Naive thymus-derived CD4-positive, alpha-beta T cell (primary cell): ENCODE measurements at places on chromosomes 4 and X. TPM values are rescaled to one million over a fixed set of nuclear protein-coding genes. Genes with fewer than 3 reads are reported as not detected.

GRCh38 chrX:101397779-101398178 lies 7.0 kb downstream of the RPL36A start:
- H3K27ac ChIP-seq = no peak overlapping the region
- no peak for DNase-seq
- H3K36me3 ChIP-seq = no peaks in the 10 kb centered on the region
- H3K4me3 ChIP-seq = no peak overlapping the region
- no peaks in the 10 kb centered on the region for H3K4me1 ChIP-seq
- H3K27me3 ChIP-seq = no peaks in the 10 kb centered on the region

DNA sequence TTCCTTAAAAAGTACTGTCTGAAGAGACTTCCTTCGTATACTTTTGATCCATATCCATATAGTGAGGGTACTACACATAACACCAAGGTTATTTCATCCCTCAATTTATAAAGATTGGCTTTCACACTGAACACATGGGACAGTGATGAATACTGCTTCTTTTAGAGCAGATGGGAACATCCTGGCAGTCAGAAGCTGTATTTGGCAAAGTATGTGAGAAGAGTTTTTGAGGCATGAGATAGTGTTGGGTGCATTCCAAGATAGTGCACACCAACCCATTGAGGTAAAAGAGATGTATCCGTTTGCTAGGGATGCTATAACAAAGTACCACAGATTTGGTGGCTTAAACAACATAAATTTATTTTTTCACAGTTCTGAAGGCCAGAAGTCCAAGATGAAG lies 141.1 kb downstream of the MOSPD2 start:
- H3K36me3 ChIP-seq = no peaks in the 10 kb centered on the region
- no peaks in the 10 kb centered on the region for H3K4me1 ChIP-seq
- no peak for DNase-seq
- no peaks in the 10 kb centered on the region for H3K27me3 ChIP-seq
- H3K27ac ChIP-seq = no peak overlapping the region

GRCh38 chr4:92303621-92304027 lies at the start of gene GRID2:
GRID2 (plus strand) TSS chr4:92303966.
- H3K36me3 ChIP-seq = no peaks in the 10 kb centered on the region
- no peak within 1 kb of the TSS for H3K4me3 ChIP-seq
- no peaks in the 10 kb centered on the region for H3K4me1 ChIP-seq
- no peak for DNase-seq
- H3K27me3 ChIP-seq = no peaks in the 10 kb centered on the region

- H3K36me3 ChIP-seq = no peaks in the 10 kb centered on the region
- no peaks in the 10 kb centered on the region for H3K27me3 ChIP-seq
- no peak overlapping the region for H3K27ac ChIP-seq
- DNase-seq = no peak
- no peaks in the 10 kb centered on the region for H3K4me1 ChIP-seq
- no peak overlapping the region for H3K4me3 ChIP-seq
Measured at GRCh38 chr4:32488690-32489089, 1768.5 kb downstream of the PCDH7 start.

DNA sequence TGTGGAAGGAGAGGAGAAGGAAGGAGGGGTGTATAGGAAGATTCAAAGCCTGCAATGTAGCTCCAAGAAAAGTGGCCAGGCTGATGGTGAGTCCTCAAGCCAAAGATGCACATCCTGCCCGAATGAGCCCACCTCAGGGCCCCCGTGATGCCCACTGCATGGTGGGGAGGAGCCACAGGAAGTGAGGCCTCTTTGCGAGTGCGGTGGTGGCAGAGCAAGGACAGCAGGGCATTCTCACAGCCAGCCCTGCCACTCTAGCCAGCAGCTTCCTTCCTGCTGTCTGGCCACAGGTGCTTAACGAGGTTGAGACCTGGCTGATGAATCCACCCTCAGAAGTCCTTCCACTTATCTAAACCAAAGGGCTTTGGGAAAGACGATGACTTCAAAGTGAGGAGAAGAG lies 55.8 kb downstream of the BCOR start:
- DNase-seq = no peak
- no peaks in the 10 kb centered on the region for H3K4me1 ChIP-seq
- H3K27ac ChIP-seq = no peak overlapping the region

GRCh38 chr4:56892691-56893090 lies 15.0 kb upstream of the REST start:
- no peak overlapping the region for H3K4me3 ChIP-seq
- no peaks in the 10 kb centered on the region for H3K36me3 ChIP-seq
- DNase-seq = no peak
- no peaks in the 10 kb centered on the region for H3K4me1 ChIP-seq

DNA sequence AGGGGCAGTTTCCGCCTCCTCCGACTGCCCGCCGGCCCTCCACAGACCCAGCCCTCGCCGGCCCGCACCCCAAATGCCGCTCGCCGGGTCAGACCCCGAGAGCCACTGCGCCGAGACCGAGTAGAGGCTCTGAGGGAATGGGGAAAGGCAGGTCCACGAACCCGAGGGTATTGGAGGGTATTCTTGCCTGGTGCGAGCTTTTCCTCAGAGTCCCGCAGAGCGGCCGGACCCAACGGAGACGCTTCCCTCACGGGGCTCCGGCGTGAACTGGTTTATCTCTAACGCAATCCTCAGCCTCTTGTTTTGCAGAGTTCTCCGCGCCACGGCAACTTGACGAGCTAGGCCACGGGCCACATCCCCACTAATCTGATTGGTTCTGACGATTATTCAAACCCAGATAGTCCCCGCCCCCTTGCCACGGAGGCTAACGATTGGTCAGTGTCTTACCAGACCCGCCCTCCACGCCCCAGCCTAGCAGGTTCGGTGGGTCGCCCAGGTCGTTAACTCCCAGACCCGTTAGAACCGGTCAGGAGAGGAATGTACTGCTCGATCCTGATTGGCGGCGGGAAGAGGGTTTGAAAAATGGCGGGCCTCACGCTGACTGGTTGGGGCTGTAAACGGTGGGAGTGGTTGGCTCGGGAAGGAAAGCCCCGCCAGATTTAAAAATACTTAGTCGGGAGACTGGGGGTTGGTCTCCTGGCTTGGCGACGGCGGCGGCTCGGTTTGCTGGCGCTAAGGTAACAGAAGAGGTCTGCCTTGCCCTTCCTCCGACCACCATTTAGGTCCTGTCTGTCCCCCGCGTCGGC lies at the start of gene HMGB2:
Gene HMGB2, minus strand, starts transcription at position 274 of the 806 bp plus-strand sequence. CDS start 709 bp downstream, outside the sequence.
- DNase-seq = peak; percentile 100
- peaks cover 18% of the 10 kb centered on the region for H3K4me1 ChIP-seq
- H3K27ac ChIP-seq = peak within 1 kb of the TSS; percentile 98

DNA sequence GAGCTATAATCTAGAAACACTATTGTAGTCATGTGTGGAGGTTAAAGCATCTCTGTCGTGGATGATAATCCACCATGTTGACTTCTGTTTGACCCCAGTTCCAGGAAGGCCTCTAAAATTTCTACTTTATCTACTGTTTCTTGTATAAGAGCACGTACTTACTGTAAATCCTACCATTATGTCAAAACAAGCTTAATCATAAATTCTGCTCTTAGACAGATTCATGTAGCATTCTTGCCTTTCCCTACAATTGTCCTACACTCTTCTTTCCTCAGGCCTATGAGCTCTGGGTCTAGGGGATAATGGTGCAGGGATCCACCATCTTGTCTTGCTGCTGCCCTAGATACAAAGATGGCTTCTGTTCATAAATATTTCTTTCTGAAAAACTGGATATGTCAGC lies 2594.3 kb downstream of the ARAP2 start:
- H3K27me3 ChIP-seq = no peaks in the 10 kb centered on the region
- H3K4me1 ChIP-seq = no peaks in the 10 kb centered on the region
- no peaks in the 10 kb centered on the region for H3K36me3 ChIP-seq
- DNase-seq = no peak
- no peak overlapping the region for H3K27ac ChIP-seq

DNA sequence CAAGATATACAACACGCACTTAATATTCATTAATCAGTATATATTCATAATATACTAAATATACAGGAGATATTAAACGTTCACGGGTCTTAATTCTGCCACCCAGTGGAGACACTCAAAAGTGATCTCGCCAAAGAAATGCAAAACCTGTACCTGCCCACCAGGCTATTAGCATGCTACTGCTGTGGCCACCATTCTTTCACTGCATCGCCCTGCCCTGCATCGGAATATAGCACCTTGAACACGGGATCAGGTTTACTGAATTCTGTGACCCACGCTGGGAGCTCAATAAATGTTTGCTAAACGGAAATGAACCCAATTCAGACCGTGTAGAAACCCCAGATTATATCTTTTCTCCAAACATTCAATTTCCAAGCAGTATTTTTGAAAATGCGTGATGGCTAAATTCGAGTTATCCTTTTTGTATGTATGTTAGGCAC lies 840 bp upstream of the CLCN3 start:
- peak overlapping the region; percentile 96 for H3K27ac ChIP-seq
- peak; percentile 57 for DNase-seq
- H3K27me3 ChIP-seq = no peaks in the 10 kb centered on the region
- H3K36me3 ChIP-seq = peaks cover 7% of the 10 kb centered on the region
- peak overlapping the region; percentile 92 for H3K4me3 ChIP-seq

GRCh38 chr4:12723849-12724447 lies 760.2 kb downstream of the RAB28 start:
- H3K4me3 ChIP-seq = no peak overlapping the region
- H3K36me3 ChIP-seq = no peaks in the 10 kb centered on the region
- no peaks in the 10 kb centered on the region for H3K4me1 ChIP-seq
- no peaks in the 10 kb centered on the region for H3K27me3 ChIP-seq

DNA sequence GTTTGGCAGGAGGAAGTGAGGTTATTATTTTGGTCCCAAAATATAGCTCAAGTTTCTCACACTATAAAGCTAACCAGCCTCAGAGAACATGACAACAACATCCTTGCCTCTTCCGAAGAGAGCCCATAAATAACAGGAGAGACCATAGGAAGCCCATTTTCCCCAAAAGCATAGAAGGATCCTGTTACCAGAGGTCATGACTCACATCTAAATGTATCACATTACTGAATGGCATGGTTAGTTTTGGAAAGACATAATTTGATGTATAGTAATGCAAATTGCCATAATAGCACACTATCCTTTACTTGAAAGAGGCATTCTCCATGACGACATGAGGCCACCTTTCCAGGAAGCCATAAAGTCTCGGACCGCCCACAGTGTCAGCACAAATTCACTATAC lies 238.8 kb upstream of the GRIA3 start:
- H3K27ac ChIP-seq = no peak overlapping the region
- H3K4me3 ChIP-seq = no peak overlapping the region
- H3K36me3 ChIP-seq = no peaks in the 10 kb centered on the region
- no peaks in the 10 kb centered on the region for H3K4me1 ChIP-seq
- H3K27me3 ChIP-seq = no peaks in the 10 kb centered on the region

GRCh38 chr4:20839957-20840356 lies 139.7 kb downstream of the PACRGL start:
- no peaks in the 10 kb centered on the region for H3K36me3 ChIP-seq
- DNase-seq = no peak
- H3K4me1 ChIP-seq = no peaks in the 10 kb centered on the region
- H3K27me3 ChIP-seq = no peaks in the 10 kb centered on the region

GRCh38 chrX:153649915-153650782 lies 3.1 kb downstream of the DUSP9 start:
- H3K4me3 ChIP-seq = no peak overlapping the region
- DNase-seq = no peak
- H3K27me3 ChIP-seq = no peaks in the 10 kb centered on the region
- no peaks in the 10 kb centered on the region for H3K36me3 ChIP-seq
- H3K4me1 ChIP-seq = no peaks in the 10 kb centered on the region

DNA sequence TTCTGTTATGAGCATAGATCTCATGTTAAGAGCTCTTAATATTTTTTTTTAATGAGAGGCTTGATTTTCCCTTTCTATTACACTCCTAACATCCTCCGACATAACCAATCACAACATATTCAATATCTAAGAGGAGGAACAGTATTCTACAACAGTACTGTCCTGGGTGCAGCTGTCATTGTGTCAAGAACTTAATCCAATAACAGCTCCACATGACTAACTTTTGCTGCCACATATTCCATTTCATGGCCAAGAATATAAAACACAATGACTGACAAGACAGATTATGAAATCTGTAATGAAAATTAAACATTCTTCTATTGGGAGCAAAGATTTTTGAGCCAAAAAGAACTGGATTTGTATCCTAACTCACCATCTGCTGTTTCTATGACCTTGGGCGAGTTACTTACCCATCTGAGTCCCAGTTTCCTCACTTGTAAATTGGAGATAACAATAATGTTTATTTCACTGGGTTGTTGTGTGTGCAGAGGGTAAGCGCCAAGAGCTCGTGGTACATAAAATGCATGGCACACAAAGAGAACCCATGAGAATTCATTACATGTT lies 405.6 kb downstream of the SPRY1 start:
- no peak overlapping the region for H3K27ac ChIP-seq
- no peak for DNase-seq
- no peak overlapping the region for H3K4me3 ChIP-seq
- no peaks in the 10 kb centered on the region for H3K36me3 ChIP-seq
- H3K27me3 ChIP-seq = no peaks in the 10 kb centered on the region
- H3K4me1 ChIP-seq = no peaks in the 10 kb centered on the region

DNA sequence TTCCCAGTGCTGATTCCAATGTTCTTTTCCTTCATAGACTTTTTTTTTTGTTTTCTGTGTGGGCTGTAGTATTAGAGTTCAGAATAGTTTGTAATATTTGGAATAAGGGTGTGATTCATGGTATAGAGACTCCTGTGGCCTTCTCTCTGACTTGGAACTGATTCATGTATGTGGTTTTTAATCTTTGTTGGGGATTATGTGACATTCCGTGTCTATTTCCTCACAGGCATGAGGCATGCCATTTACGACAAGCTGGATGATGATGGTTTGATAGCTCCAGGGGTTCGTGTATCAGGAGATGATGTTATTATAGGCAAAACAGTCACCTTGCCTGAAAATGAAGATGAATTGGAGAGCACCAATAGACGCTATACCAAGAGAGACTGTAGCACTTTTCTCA lies 44.4 kb downstream of the POLR2B start:
- H3K4me3 ChIP-seq = no peak overlapping the region
- H3K27ac ChIP-seq = no peak overlapping the region
- no peak for DNase-seq
- H3K36me3 ChIP-seq = peaks cover 19% of the 10 kb centered on the region
- H3K27me3 ChIP-seq = no peaks in the 10 kb centered on the region

DNA sequence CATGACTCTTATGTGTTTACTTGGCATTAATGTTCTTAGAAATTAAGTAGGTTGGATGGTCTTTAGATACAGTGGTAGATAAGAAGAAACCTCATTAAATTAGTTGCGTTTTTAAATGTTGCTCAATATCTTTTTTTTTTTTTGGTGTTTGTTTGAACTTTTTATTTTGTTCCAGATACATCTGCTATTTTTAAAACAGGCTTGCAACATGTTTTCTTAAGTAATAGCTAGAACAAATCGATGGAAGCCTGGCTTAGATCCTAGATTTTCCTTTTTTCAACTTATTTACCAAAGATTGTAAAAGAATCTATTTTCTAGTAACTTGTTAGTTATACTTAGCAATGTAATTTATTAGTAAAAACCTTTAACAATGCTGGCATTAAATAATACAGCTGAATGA lies 9.3 kb downstream of the CNKSR2 start:
- no peak for DNase-seq
- no peaks in the 10 kb centered on the region for H3K36me3 ChIP-seq
- H3K4me1 ChIP-seq = peaks cover 5% of the 10 kb centered on the region
- no peak overlapping the region for H3K27ac ChIP-seq
- H3K27me3 ChIP-seq = no peaks in the 10 kb centered on the region
- H3K4me3 ChIP-seq = no peak overlapping the region

C4orf36 gene
- not detected for total RNA-seq

AFP gene
- total RNA-seq = not detected

GLRA2 gene
- total RNA-seq = not detected

BMPR1B gene
- total RNA-seq = 0.14 TPM

MAGEA12 gene
- total RNA-seq = not detected

MID1 gene
- total RNA-seq = 0.19 TPM

HSFX2 gene
- not detected for total RNA-seq
